Type B pancreatic cell (in vitro differentiated cells): ENCODE measurements at places on chromosomes 13 and 19. TPM values are rescaled to one million over a fixed set of nuclear protein-coding genes. Genes with fewer than 3 reads are reported as not detected.
A peak's percentile ranks its signal among the peaks of the same experiment; 100 is the strongest.

DNA sequence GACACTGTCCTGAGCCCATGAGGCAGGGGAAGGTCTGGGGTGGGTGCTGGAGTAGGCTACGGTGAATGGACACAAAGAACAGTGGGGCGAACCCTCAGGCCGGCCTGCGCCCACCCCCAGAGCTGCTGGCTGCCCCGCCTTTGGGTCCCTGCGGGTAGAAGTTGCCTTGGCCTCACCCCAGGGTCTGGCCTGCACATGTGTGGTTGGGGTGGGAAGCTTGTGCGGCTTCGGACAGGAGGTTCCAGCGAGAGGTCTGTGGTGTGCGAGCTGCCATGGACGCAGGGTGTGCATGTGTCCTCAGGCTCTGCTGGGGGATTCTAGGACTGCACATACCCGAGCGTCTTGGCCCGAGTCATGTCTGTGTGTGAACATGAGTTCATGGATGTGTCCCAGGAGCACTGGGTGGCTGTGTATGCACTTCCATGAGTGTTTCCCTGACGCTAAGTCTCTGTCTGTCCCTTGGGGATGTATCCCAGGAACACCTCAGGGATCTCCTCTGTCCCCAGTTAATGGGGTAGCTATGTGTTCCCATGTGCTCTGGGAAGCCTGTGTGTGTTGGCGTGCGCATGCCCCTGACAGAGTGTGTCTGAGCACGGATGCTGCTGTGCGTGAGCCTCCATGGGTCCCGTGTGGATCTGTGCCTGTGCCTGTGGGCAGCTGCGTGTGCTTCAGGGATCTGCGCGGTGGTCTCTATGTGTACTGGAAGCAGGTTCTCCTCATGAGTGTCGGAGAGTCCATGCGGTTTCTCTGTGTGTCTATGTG lies 20.8 kb upstream of the POU2F2 start:
- no peaks in the 10 kb centered on the region for H3K36me3 ChIP-seq
- DNase-seq: no peak
- H3K27me3 ChIP-seq: peaks cover 63% of the 10 kb centered on the region
- no peak overlapping the region for H3K4me3 ChIP-seq
- H3K4me1 ChIP-seq: peaks cover 24% of the 10 kb centered on the region
- H3K27ac ChIP-seq: no peak overlapping the region

GRCh38 chr19:56092685-56093631 lies 28.1 kb downstream of the ZNF787 start:
- H3K36me3 ChIP-seq: peaks cover 38% of the 10 kb centered on the region
- DNase-seq: no peak
- peaks cover 6% of the 10 kb centered on the region for H3K4me1 ChIP-seq
- H3K27ac ChIP-seq: no peak overlapping the region
- H3K4me3 ChIP-seq: no peak overlapping the region

GRCh38 chr13:31073859-31074718 lies 87.6 kb downstream of the HSPH1 start:
- no peak overlapping the region for H3K27ac ChIP-seq
- no peak for DNase-seq
- no peak overlapping the region for H3K4me3 ChIP-seq
- H3K27me3 ChIP-seq: peaks cover 15% of the 10 kb centered on the region

DNA sequence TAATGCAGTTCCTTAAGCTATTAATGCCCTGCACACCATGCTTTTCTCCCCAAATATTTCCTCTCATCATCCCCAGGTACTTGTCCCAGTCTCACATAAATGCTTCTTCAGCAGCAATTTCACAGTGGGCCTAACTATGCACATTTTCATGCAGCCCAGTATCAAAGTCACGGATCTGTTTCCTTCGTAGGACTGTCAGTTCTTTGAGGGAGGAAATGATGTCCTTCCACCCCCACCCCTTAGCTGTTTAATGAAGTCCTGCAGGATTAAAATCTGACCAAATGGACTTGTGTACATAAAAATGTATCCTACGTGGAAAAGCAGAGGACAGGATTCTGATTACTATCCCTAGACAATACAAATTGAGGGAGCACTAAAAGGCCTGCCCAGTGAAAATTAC lies 68.6 kb upstream of the ARGLU1 start:
- no peaks in the 10 kb centered on the region for H3K36me3 ChIP-seq
- peaks cover 17% of the 10 kb centered on the region for H3K4me1 ChIP-seq
- no peak overlapping the region for H3K4me3 ChIP-seq
- H3K27ac ChIP-seq: no peak overlapping the region

GRCh38 chr19:19134687-19135158 lies 3.6 kb downstream of the TMEM161A start:
- no peak overlapping the region for H3K4me3 ChIP-seq
- DNase-seq: no peak
- peaks cover 5% of the 10 kb centered on the region for H3K27me3 ChIP-seq
- H3K27ac ChIP-seq: no peak overlapping the region

DNA sequence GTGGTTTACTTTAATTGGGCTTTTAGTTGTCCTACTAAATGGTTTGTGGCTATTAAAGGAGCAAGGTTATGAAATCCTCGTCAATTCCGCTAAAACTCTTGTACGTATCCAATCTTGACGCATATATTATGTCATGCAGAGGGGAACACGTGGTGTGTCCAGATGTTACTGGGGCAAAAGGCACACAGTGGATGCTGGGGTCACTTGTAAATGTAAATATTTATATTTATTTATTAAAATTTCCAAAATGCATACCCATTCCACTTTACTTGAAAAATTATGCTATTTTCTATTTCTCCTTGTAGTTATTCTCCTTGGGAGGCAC lies 36.7 kb upstream of the SLC46A3 start:
- no peaks in the 10 kb centered on the region for H3K36me3 ChIP-seq
- H3K27ac ChIP-seq: no peak overlapping the region
- H3K4me1 ChIP-seq: no peaks in the 10 kb centered on the region
- H3K27me3 ChIP-seq: no peaks in the 10 kb centered on the region

- no peaks in the 10 kb centered on the region for H3K36me3 ChIP-seq
- H3K27me3 ChIP-seq: peaks cover 16% of the 10 kb centered on the region
- H3K4me1 ChIP-seq: no peaks in the 10 kb centered on the region
- H3K4me3 ChIP-seq: no peak overlapping the region
- no peak for DNase-seq
These were observed 21.7 kb upstream of the MIER2 start for GRCh38 chr19:366205-366783.

GRCh38 chr19:21568816-21569493 lies 63.6 kb downstream of the ZNF429 start:
- H3K4me1 ChIP-seq: no peaks in the 10 kb centered on the region
- DNase-seq: no peak
- H3K4me3 ChIP-seq: no peak overlapping the region
- no peak overlapping the region for H3K27ac ChIP-seq

- H3K4me3 ChIP-seq: no peak overlapping the region
- H3K27me3 ChIP-seq: no peaks in the 10 kb centered on the region
- no peak overlapping the region for H3K27ac ChIP-seq
- H3K4me1 ChIP-seq: no peaks in the 10 kb centered on the region
These were observed 801.9 kb upstream of the SLITRK1 start for GRCh38 chr13:84684048-84684662.

- peaks cover 3% of the 10 kb centered on the region for H3K36me3 ChIP-seq
- H3K4me1 ChIP-seq: peaks cover 6% of the 10 kb centered on the region
- no peak overlapping the region for H3K4me3 ChIP-seq
- H3K27ac ChIP-seq: no peak overlapping the region
- no peaks in the 10 kb centered on the region for H3K27me3 ChIP-seq
These were observed 25.7 kb downstream of the CRYL1 start for GRCh38 chr13:20499986-20500385.

DNA sequence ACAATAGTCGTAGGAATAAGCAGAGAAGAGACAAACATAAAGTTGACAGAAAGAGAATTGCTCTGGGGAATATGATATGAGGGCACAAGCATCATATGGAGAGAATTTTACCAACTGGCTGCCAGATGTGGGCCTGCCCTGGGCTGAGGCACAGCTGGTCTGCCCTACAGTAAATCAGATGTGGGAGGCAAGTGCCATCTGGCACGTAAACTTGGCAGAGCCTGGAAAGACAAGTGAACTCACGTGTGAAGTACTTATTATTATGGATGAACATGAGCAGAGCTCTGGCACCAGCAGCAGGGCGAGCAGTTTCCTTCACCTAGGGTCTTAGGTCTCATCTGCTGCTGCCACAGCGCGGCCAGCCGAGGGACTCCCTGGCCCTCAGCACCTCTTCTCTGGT lies 20.6 kb downstream of the PCDH8 start:
- H3K36me3 ChIP-seq: no peaks in the 10 kb centered on the region
- no peak overlapping the region for H3K4me3 ChIP-seq
- DNase-seq: no peak
- H3K27ac ChIP-seq: no peak overlapping the region

GRCh38 chr13:60492187-60492586 lies 95.2 kb downstream of the TDRD3 start:
- peaks cover 46% of the 10 kb centered on the region for H3K36me3 ChIP-seq
- DNase-seq: no peak
- no peak overlapping the region for H3K27ac ChIP-seq
- H3K27me3 ChIP-seq: no peaks in the 10 kb centered on the region

- no peaks in the 10 kb centered on the region for H3K36me3 ChIP-seq
- H3K27me3 ChIP-seq: peaks cover 31% of the 10 kb centered on the region
- no peak overlapping the region for H3K4me3 ChIP-seq
These were observed 1.1 kb upstream of the LYL1 start for GRCh38 chr19:13103581-13104359.

DNA sequence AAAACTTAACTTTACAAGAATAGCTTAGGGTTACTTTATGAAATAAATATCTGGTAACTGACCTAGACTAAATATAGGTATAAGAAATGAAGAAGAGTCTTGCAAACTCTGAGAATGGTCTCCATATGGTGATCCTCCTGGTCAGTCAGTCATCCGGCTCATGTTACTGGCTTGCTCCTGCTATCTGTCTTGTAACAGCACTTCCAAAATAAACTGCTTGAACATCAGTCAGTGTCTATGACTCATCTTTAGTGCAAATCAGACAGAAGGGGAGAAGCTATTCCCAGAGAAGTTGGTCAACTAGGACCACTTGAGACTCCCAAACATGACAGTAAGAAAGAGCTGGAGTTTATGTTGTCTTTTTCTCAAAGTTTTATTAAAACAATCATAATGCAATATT lies 1550.9 kb downstream of the PCDH9 start:
- no peak overlapping the region for H3K27ac ChIP-seq
- no peak overlapping the region for H3K4me3 ChIP-seq
- no peaks in the 10 kb centered on the region for H3K4me1 ChIP-seq
- no peak for DNase-seq
- no peaks in the 10 kb centered on the region for H3K36me3 ChIP-seq

GRCh38 chr19:658916-659839 lies 3.8 kb downstream of the RNF126 start:
- peak overlapping the region; percentile 88 for H3K27ac ChIP-seq
- H3K36me3 ChIP-seq: no peaks in the 10 kb centered on the region
- no peaks in the 10 kb centered on the region for H3K27me3 ChIP-seq
- peaks cover 17% of the 10 kb centered on the region for H3K4me1 ChIP-seq

DNA sequence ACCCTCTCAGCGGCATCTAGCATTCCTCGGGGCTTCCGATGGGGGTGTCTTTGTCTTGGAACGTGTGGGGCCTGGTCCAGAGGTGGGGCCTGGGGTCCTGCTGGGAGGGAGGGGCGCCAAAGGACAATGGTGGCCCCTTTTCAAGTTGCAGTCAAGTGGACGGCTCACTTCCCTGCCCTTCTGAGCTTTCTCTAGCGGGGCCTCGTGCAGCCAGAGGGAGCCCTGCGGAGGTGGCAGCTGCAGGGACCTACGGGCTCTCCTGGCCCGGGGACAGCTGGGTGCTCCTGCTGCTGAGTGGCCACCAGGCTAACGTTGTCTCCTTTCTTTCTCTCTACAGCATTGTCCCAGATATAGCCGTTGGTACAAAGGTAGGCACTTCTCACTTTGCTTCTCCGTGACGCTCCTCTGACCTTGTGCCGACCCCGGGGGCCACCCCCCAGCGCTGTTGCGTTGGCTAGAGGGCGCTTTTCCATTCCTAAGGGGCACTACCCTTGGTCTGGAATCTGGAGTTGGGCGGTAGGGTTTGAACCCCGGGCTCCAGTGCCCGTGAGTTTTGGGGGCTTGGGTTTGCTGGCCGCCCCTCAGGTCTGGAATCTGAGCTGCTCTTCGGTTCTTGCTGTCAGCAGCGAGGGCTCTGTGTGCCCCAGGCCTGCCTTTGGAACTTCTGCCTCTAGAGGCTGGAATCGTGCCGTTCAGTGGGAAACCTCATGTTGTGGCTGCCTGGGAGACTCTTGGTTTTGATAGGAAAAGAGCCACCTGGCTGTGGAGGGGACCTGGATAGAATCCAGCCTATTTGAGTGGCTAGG lies 2.0 kb downstream of the PTBP1 start:
- H3K4me3 ChIP-seq: peak overlapping the region; percentile 95
- H3K27me3 ChIP-seq: peaks cover 6% of the 10 kb centered on the region
- peaks cover 19% of the 10 kb centered on the region for H3K36me3 ChIP-seq
- peaks cover 33% of the 10 kb centered on the region for H3K4me1 ChIP-seq
- H3K27ac ChIP-seq: peak overlapping the region; percentile 98
- no peak for DNase-seq

GRCh38 chr19:12784871-12785430 lies 6.3 kb upstream of the JUNB start:
- no peaks in the 10 kb centered on the region for H3K36me3 ChIP-seq
- H3K4me1 ChIP-seq: peaks cover 23% of the 10 kb centered on the region
- H3K27ac ChIP-seq: no peak overlapping the region
- H3K27me3 ChIP-seq: no peaks in the 10 kb centered on the region
- DNase-seq: no peak

- H3K27me3 ChIP-seq: no peaks in the 10 kb centered on the region
- no peak overlapping the region for H3K27ac ChIP-seq
These were observed 86.5 kb downstream of the COL4A1 start for GRCh38 chr13:110220471-110220870.

- H3K4me3 ChIP-seq: no peak overlapping the region
- H3K36me3 ChIP-seq: no peaks in the 10 kb centered on the region
- no peak for DNase-seq
- no peak overlapping the region for H3K27ac ChIP-seq
- H3K4me1 ChIP-seq: no peaks in the 10 kb centered on the region
- H3K27me3 ChIP-seq: no peaks in the 10 kb centered on the region
These were observed 84.6 kb downstream of the CYSLTR2 start for GRCh38 chr13:48738311-48738710.

DNA sequence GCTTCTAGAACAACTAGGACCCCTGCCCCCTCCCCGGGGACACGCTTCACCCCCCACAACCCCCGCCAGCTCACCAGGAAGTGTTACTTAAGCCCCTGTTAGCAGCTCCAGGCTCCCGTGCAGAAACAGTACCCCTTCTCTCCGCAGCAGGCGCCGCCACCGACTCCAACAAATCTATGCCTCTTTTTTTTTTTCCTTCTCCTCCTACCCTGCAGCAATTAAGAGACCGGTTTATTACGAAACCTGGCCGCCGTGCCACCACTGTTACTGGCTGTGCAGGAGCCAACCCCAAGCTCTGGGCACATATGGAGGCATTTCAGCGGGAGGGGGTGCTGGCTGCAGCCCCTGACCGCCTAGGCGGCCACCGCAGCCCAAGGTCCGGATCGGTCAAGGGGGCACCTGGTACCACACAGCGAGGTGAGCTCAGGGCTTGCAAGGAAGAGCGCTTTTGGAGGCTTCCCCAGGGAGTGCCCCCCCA lies 2.4 kb downstream of the GADD45B start:
- no peak for DNase-seq
- no peaks in the 10 kb centered on the region for H3K36me3 ChIP-seq
- H3K4me3 ChIP-seq: peak overlapping the region; percentile 97
- peaks cover 43% of the 10 kb centered on the region for H3K27me3 ChIP-seq
- peak overlapping the region; percentile 95 for H3K27ac ChIP-seq
- H3K4me1 ChIP-seq: peaks cover 14% of the 10 kb centered on the region

DAND5 gene
- total RNA-seq: not detected in 2 replicates

CEACAM6 gene
- total RNA-seq: 29.8 and 76.1 TPM in 2 replicates

KLK8 gene
- total RNA-seq: 2.6 and 12.0 TPM in 2 replicates

MBD3L4 gene
- total RNA-seq: not detected in 2 replicates

ERICH6B gene
- not detected in 2 replicates for total RNA-seq

VSTM2B gene
- total RNA-seq: 0.68 TPM in 1 of 2 replicates, not detected in the other

ADGRE1 gene
- total RNA-seq: not detected in 2 replicates

CEACAM7 gene
- total RNA-seq: 4.4 and 8.0 TPM in 2 replicates

ANKRD27 gene
- 37.0 and 40.2 TPM in 2 replicates for total RNA-seq
